ENCODE measurements at places on chromosomes 4 and X.
A peak's percentile ranks its signal among the peaks of the same experiment; 100 is the strongest.

- DNase-seq: no peak
These were observed 30.1 kb downstream of the EGFL6 start for GRCh38 chrX:13599491-13599890.

DNA sequence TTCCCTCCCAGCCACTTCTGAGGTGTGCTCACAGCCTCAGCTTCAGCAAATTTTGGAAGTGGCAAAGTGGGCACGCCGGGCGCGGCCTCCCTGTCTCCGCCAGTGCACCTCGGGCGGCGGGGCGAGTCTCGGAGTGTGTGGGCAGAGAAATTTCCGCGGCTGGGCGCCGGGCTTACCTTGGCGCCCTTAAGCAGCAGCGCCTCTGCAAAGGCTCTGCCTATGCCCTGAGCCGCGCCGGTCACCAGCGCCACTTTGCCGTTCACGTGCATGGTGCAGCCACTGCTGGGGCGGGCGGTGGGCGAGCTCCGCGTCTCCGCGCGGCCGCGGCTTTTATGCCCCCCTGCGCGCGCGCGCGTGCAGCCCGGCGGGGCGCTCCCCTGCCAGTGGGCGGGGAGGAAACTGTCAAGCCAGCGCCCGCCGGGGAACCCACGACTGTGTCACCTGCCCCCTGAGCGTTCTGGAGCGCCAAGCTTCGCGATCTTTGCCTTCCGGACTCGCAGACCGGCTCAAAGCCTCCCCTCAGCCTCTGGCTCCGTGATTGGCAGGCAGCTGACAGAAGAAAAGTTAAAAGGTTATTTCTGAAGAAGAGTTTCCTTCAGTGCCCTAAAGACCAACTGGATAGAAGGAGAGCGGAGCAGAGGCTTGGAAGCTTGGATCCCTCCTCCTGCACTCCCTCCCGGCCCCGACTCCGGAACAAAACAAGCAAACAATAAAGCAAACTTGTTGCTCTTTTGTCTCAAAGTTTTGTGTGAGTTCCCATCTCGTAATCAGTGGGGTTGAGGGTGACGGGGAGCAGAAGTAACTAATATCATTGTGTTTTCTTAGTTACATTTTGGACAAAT, at the start of gene HPGD:
Gene HPGD (minus strand): TSS at position 306 of the 842 bp plus-strand sequence. CDS start 37 bp downstream, at position 269.
- DNase-seq: peak; percentile 8

DNA sequence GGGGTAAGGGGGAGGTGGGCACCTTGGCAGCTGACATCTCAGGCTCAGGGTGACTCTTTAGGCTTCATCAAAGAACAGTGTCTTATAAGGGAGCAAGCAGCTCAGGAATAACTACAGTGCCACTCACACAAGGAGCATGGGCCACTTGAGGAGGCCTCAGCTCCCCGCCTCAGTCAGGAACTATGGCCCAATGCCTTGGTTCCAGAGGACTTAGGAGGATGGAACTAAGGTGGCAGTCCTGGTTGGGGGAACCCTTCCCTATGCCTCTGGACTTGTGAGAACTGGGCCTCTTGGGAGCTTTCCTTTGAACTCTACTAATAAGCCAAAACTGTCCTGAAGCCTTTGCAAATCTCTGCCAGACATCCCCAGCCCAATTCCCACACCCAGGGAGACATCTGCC, 160.6 kb downstream of the EFNB1 start:
- DNase-seq: no peak

GRCh38 chr4:91497892-91498291, 805.9 kb upstream of the GRID2 start:
- no peak for DNase-seq

GRCh38 chr4:148445071-148445859, 3.1 kb upstream of the NR3C2 start:
- DNase-seq: peak; percentile 72

DNA sequence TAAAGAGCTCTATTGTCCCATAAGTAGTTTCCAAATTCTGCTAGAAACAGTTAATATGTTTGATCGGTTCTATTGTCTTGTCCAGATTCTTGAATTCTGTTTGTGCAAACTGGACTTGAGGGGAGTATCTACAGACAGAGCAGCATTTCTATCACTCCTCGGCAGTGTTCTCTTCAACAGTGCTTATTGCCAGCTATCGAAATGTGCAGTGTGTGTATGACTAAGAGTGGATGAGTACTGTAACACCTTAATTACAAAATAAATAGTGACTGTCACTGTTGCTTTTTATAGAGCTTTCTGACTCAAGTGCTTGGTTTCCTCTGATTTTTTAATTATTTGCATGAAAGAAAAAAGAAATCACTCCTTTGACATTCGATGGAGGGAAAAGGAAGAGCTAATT, 274.6 kb downstream of the RPA4 start:
- no peak for DNase-seq

- no peak for DNase-seq
These were observed 7.7 kb downstream of the GAK start for GRCh38 chr4:924107-925096.

DNA sequence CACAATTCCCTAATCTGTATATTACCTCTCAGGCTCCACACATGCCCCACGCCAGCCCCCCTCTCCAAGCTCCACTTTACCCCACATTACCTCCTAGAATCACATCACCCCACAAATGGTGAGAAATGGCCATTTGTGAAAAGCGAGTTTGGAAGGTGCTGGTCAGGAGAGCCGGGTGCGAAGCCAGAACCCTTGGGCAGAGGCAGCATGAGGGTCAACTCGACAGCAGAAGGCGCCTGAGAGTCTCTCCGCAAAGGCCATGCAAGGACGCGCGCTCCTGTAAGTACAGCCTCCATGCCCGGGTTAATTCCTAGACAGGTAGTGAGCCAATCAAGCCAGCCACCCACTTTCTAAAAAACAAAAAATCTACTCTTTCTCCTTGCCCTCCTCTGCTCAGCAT, 42.4 kb downstream of the RHOXF2 start:
- DNase-seq: no peak

DNA sequence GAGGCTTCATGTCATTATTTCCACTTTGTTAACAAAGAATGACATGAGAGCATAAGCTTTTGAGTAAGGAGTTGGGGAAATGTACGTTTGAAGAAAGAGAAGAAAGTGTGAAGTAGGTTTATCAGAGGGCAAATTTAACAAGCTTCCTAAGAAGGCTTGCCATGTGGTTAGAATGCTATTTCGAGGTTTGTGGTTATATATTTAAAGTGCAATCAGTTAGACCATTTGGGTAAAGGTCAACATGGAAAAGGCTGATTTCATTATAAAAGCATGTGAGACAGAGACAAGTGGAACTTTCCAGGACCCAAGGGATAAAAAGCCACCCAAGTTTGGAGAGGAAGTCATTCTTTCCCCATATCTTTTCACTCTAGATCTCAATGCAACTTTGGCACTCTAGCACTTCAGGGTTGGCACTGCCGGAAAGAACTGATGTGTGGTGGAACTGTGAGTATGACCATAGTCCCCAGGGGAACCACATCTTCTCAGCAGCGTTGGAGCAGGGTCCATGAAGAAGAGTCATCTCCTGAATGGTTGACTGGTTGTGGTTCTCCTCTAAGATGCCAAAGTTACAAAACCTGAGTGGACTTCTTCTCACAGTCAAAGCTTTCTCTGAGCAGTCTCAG, 529.9 kb downstream of the MID1IP1 start:
- no peak for DNase-seq

GRCh38 chr4:175253184-175253902, 335.2 kb downstream of the ADAM29 start:
- no peak for DNase-seq

GRCh38 chr4:183354219-183354618, 32.0 kb upstream of the CLDN24 start:
- DNase-seq: no peak

- no peak for DNase-seq
These were observed 34.7 kb upstream of the TMEM184C start for GRCh38 chr4:147582386-147583060.

- no peak for DNase-seq
These were observed 55.7 kb downstream of the METTL14 start for GRCh38 chr4:118740869-118741268.

DNA sequence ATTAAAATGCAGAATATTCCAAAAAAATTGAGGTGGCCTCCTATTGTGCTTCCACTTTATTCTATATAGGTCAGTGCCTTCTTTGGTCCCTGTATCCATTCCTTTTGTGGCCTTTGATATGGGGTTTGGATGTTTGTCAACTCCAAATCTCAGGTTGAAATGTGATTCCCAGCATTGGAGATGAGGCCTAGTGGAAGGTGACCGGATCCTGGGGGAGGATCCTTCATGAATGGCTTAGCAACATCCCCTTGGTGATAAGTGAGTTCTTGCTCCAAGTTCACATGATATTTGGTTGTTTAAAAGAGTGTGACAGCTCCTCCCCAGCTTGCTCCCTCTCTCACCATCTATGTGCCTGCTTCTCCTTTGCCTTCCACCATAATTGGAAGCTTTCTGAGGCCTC, 380.6 kb downstream of the INPP4B start:
- DNase-seq: no peak
